ENCODE measurements at places on chromosomes 11 and 22. TPM values are rescaled to one million over a fixed set of nuclear protein-coding genes. Genes with fewer than 3 reads are reported as not detected.

The CNGA4 gene
- not detected for total RNA-seq

The SLC22A9 gene
- total RNA-seq: not detected

DNA sequence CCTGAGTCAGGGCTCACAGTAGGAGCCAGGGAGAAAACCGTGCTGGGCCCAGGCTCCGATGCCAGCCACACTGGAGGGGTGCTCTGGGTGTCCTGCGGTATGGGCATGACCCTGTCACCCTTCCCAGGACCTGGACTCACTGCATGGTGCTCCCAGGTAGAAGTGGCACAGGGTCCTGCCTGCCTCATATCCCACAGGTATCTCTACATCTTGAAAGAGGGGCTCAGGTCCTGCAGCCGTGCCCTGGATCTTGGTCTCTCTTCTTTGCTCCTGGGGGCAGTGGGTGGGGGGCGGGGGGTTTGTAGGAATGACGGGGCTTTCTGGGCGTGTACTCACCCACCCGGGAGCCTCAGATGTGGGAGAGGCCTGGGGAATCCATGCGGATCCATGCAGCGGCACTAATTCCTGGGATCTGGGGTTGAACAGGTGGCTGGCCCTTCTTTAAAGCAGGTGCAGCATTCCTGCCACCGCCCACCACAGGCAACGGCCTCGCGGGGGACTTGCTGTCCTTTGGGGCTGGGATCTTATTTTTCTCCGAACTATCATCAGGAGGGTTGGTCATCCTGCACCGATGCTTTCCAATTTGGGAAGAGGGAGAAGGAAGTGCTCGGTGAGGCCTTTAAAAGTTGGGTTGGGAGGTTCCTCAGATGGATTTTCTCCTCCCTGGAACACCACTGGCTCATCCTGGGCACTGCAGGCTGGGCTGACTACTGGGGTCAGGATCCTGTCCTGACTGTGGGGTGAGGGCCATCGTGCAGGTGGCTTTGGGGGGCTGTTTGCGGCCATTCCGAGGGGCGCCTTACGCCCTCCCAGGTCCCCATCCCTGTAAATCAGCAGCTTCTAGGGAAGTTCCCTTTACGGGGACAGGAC, 886.4 kb downstream of the BRD1 start:
- DNase-seq: no peak

- DNase-seq: no peak
Measured at GRCh38 chr11:81476345-81476744, 1257.3 kb downstream of the FAM181B start.

The INPP5J gene
- total RNA-seq: 0.61 TPM

- no peak for DNase-seq
Measured at GRCh38 chr11:13831696-13832095, 130.8 kb upstream of the SPON1 start.

- DNase-seq: peak; percentile 12
Measured at GRCh38 chr11:24134879-24135589, 361.8 kb upstream of the LUZP2 start.

- DNase-seq: no peak
Measured at GRCh38 chr22:27493796-27494195, 307.8 kb downstream of the MN1 start.

DNA sequence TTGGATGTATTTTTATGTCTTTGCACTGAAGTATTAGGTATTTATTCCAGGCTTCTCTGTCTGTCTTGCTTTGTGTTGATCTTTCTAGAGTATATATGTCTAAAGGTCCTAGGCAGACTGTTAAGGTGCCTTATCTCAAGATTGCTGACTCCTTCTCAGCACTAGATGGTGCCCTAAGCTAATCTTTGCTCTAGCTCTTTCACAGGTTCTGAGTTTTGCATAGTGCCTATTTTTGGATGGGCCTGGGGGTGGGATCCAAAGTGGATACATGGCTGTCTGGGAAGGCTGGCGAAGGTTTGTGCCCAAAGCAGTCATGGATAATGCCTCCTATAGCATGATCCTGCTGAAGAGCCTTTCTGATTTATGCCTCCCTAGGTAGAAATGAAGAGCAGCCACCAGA, 154.9 kb downstream of the TRPC6 start:
- DNase-seq: peak; percentile 57

DNA sequence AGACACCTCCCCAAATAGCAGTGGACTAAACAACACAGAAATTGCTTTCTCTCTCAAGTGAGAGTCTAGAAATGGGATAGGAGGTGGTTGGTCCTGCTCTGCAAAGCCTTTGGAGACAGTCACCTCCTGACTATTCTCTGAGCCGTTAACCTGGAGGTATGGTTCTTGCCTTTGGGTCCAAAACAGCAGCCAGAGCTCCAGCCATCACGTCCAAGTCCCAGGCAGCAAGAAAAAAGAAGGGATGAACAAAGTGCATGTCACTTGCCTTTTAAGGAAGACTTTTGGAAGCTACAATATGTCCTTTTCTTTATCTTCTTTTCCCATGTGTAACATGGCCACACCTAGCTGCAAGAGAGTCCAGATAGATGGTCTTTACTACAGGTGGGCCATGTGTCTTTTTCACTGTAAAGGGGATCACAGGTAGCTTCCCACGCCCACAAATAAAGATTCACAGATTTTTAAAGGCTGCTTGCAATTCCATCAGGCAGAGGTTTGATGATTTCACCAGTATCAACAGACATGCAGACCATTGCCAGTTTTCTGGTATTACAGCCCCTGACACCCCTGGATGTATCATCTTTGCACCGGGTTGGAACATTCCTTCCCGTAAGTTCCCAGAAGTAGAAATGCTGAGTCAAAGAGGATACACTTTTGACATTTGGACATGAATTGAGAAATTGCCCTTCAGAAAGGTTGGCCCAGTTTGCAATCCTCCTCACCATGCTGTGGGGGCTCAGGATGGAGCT, 66.0 kb downstream of the MYEOV start:
- peak; percentile 64 for DNase-seq

- DNase-seq: peak; percentile 93
Measured at GRCh38 chr11:12189543-12190235, 79.3 kb downstream of the MICAL2 start.

DNA sequence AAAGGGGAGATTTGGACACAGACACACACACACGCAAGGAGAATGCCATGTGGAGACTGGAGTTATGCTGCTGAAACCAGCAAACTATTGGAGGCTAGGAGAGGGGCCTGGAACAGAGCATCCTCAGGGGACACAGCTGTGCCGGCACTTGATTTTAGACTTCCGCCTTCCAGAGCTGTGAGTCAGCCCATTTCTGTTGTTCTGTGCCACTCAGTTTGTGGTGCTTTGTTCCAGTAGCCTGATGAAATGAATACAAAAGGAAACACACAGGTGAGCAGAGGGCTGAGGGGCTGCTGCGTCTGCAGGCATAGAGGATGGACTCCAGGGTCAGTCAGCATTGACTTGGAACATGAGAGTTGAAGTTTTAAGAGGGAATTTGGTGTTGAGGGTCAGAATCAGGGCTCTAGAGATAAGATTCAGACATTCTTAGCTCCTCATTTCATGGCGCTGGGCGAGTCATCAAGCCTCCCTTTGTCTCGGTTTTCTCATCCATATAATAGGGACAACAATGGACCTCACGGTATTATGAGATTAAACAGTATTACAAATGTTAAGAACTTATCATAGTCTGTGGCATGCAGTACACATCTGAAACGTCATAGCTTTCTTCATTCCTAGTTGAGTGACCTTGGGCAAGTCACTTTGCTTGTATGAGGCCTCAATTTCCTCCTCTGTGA, 191.0 kb downstream of the MIAT start:
- peak; percentile 6 for DNase-seq

The SELENOM gene
- 44.9 TPM for total RNA-seq

The SEPTIN5 gene
- 3.5 TPM for total RNA-seq

- no peak for DNase-seq
Measured at GRCh38 chr22:21834869-21835268, 32.6 kb downstream of the MAPK1 start.

The LIF gene
- total RNA-seq: 19.3 TPM

DNA sequence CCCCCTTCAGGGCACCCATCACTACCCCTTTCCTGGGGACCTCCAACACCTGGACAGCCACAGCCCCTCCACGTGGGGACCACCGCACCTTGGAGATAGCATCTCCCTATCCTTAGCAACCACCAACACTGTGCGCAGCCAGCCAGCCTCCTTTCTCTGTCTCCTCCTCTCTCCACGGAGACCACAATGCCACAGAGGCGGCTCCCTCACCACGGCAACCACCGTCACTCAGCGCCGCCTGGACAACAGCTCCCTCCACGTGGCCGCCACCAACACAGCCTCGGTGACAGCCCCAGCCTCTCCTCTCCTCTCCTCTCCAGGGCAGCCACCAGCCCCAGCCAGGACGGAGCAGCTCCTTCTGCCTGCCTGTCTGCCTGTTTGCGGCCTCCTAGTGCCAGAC, 10.5 kb downstream of the ELFN2 start:
- DNase-seq: no peak

DNA sequence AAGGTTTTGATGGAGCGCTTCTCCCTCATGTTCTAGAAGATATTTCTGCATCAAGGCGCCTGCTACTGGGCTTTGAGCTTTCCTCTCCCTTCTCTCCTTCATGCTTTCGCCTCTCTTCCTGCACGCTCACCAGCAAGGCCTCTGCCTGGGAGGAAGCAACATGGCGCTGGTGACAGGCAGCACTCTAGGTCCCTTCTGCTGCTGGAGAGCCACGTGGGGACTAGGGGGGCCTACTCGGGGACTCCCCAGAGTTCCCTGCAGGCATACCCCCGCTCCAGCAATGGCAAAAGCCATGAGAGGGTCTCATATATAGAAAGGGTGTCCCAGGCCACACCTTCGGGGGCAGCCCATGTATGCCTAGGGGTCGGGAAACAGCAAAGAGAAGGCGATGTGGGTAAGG, 49.7 kb downstream of the GRIK4 start:
- DNase-seq: no peak

The PARVA gene
- total RNA-seq: 36.7 TPM

GRCh38 chr11:131888230-131888855, 517.9 kb downstream of the NTM start:
- DNase-seq: no peak

The FERMT3 gene
- total RNA-seq: 0.44 TPM

The PTPN5 gene
- not detected for total RNA-seq

DNA sequence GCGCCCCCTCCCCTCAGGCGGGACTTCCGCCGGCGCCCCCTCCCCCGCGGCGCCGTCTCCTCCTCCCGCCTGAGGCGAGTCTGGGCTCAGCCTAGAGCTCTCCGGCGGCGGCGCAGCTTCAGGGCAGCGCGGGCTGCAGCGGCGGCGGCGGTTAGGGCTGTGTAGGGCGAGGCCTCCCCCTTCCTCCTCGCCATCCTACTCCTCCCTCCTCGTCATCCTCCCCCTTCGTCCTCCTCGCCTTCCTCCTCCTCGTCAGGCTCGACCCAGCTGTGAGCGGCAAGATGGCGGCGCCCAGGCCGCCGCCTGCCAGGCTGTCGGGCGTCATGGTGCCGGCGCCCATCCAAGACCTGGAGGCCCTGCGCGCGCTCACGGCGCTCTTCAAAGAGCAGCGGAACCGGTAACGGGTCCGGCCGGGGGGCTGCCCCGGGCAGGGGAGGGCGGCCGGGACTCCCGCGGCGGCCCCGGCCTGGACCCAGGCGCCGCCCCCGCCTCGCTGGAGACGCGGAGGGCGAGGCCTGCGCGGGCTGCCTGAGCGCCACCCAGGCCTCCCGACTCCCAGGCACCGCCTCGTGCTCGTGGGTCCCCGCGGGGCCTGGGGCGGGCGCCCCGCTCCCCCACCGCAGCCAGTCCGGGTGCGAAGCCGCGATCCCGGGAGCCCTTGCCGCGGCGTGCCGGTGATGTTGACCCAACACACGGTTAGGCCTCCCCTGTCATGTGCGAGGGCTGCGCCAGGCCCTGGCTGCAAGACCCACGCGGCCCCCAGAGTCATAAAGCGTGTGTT, at the start of gene ATXN10:
TSS of gene ATXN10 (plus strand) at position 52 of the 781 bp plus-strand sequence. CDS start at position 282, 230 bp downstream.
- peak; percentile 69 for DNase-seq

- DNase-seq: peak; percentile 29
Measured at GRCh38 chr22:31241200-31241599, 29.1 kb downstream of the LIMK2 start.

DNA sequence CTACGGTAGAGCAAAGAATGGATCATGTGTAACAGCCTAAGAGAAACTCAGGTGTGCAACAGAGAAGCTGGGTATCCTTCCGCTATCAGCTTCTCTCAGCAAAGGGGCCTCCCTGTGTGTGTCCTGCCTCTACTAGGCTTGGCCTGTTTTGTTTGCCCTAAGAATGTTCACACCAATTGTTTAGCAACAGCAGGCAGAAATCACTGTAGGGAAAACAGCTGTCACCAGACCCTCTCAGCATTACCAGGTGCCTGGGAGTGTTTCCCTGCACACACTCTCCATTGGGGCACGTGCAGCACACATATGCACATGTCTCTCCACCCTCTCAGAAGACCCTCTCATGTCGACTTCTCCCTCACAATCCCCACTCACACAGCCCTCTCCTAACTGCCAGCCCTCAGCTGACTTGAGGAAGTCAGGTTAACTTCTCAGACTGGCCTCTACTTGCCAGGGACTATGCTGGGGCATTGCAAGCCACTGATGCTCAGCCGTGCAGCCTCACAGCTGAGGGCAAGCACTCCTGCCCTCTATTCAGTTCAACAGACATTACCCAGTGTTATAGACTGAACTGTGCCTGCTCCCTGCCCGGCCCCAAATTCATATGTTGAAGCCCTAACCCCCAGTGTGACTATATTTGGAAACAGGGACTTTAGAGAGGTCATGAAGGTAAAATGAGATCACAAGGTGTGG, 97.6 kb downstream of the TRIM29 start:
- DNase-seq: no peak

The HPX gene
- total RNA-seq: 0.71 TPM

The TBX1 gene
- not detected for total RNA-seq

DNA sequence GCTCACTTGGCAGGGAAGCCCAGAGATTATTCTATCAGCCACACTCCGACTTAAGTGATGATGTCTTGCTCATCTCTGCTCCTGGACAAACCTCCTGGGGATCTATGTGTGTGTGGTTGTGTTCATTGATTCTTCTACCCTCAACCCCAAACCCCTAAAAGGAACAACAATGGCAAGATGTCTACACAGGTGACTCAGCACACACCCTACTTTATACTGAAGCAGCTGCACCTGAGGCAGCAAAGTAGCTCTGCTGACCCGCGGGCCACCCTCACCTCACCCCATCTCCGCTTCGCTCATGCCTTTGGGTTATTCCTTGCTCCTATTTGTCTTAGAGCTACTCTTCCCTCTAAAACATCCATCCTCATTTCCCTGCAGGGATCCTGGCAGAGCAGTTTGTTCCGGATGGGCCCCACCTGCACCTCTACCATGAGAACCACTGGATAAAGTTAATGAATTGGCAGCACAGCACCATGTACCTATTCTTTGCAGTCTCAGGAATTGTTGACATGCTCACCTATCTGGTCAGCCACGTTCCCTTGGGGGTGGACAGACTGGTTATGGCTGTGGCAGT, 38.7 kb downstream of the TMEM45B start:
- no peak for DNase-seq

The MS4A15 gene
- total RNA-seq: not detected

- DNase-seq: no peak
Measured at GRCh38 chr22:20091690-20092476, 11.8 kb downstream of the DGCR8 start.

DNA sequence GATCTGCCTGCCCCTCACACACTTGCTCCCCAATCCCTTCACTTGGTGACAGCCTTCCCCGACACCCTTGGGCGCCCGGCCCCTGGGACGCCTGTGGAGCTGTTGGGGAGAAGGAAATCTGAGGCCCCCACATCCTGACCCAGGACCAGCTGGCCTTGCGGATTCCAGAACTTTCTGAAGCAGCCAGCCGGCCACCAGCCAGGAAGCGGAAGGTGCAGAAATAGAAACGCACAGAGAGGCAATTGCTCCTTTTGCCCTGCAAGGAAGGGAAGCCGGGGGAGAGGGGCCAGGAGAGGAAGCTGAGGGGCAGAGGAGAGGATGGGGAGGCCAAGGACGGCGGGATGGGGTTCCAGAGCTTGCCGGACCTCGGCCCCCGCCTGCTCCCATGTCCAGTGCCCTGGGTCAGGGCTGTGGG, 66.7 kb upstream of the LINC01488 start:
- no peak for DNase-seq

The GAL3ST3 gene
- total RNA-seq: not detected

All from MCF 10A (cell line).